ENCODE measurements at places on chromosomes 2 and 18. TPM values are rescaled to one million over a fixed set of nuclear protein-coding genes. Genes with fewer than 3 reads are reported as not detected.

DNA sequence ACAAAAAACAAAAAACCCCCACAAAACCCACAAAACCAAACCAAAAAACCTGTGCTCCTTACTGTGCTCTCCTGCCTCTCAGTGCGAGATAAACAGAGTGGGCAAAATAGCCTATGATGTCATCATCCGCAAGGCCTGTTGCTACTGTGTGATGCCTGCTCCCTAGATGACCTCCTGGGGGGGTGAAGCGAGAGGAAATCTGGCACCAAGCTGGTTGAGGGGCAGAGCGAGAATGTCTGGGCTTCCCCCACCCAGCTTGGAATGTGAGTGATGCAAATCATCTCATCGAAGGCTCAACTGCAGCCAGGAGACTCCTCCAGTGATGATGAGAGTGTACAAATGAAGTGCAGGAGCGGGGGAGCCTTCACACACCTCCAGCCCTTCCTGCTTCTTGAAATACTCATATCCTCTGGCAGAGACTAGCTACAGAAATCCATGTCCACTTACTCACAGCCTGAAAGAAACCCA lies 57.7 kb upstream of the MAP4K3 start:
- H3K27ac ChIP-seq = no peak overlapping the region
- DNase-seq = no peak
- peaks cover 37% of the 10 kb centered on the region for H3K4me1 ChIP-seq
- H3K4me3 ChIP-seq = no peak overlapping the region

- no peak overlapping the region for H3K27ac ChIP-seq
- H3K27me3 ChIP-seq = peaks cover 60% of the 10 kb centered on the region
- DNase-seq = no peak
- H3K4me1 ChIP-seq = peaks cover 12% of the 10 kb centered on the region
These were observed 263.7 kb downstream of the ANAPC1 start for GRCh38 chr2:111620281-111620680.

GRCh38 chr18:38421872-38422615 lies 856.4 kb upstream of the CELF4 start:
- H3K27me3 ChIP-seq = no peaks in the 10 kb centered on the region
- H3K4me1 ChIP-seq = no peaks in the 10 kb centered on the region
- no peak overlapping the region for H3K27ac ChIP-seq
- no peak for DNase-seq
- no peak overlapping the region for H3K4me3 ChIP-seq

The SLC9A2 gene
- not detected for total RNA-seq

The CRYGC gene
- total RNA-seq = not detected

DNA sequence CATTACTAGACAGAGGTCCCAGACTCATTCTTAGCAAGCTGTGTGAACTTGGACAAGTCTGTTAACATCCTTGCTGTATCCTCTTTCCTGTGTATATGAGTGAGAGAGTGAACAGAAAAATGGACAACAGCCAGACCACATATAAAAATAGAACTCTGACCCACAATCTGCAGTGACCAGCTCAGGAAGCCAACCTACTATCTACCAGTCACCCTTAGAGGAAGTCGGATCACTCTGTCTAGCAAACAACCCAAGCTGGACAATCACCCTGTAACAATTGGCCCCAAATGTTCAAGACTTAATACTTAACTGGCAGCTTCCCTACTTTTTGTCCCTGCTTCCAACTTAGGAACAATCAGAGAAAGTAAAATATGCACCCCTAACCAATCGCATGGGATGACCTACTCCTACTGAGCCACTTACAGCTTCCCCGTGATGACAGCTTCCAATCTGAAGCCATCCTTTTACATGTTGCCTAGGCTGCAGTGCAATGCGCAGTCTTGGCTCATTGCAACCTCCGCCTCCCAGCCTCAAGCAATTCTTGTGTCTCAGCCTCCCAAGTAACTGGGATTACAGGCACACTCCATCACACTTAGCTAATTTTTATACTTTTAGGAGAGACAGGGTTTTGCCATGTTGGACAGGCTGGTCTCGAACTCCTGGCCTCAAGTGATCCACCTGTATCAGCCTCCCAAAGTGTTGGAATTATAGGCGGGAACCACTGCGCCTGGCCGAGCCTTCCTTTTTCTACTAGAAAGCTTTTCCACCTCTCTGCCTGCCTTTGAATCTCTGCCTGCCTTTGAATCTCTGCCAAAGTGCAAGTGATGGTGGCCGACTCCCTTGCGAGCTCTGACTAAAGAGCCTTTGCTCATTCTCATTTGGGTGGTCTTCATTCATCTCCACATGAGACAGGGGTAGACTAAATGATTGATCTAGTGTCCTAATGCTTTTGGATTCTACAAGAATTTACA lies 158.3 kb upstream of the NDUFV2 start:
- no peak overlapping the region for H3K27ac ChIP-seq
- H3K27me3 ChIP-seq = no peaks in the 10 kb centered on the region
- no peak overlapping the region for H3K4me3 ChIP-seq
- H3K4me1 ChIP-seq = no peaks in the 10 kb centered on the region

The TWIST2 gene
- total RNA-seq = not detected

The PLA2R1 gene
- not detected for total RNA-seq

- no peak overlapping the region for H3K4me3 ChIP-seq
- peaks cover 5% of the 10 kb centered on the region for H3K27me3 ChIP-seq
- no peaks in the 10 kb centered on the region for H3K36me3 ChIP-seq
These were observed 44.7 kb upstream of the FAHD2A start for GRCh38 chr2:95357717-95358280.

The RND3 gene
- total RNA-seq = not detected

- peaks cover 35% of the 10 kb centered on the region for H3K27me3 ChIP-seq
- H3K4me3 ChIP-seq = no peak overlapping the region
- no peaks in the 10 kb centered on the region for H3K36me3 ChIP-seq
- no peak for DNase-seq
- no peak overlapping the region for H3K27ac ChIP-seq
These were observed 13.6 kb upstream of the KIDINS220 start for GRCh38 chr2:8850845-8851487.

The ANO7 gene
- total RNA-seq = 1.1 TPM

The TP53I3 gene
- 3.6 TPM for total RNA-seq

- no peaks in the 10 kb centered on the region for H3K36me3 ChIP-seq
- H3K27ac ChIP-seq = no peak overlapping the region
- DNase-seq = no peak
- peaks cover 8% of the 10 kb centered on the region for H3K27me3 ChIP-seq
These were observed 39.5 kb downstream of the CYP26B1 start for GRCh38 chr2:72108121-72108520.

The LINC00305 gene
- total RNA-seq = not detected

GRCh38 chr18:34694591-34695165 lies 15.4 kb upstream of the DTNA start:
- H3K4me3 ChIP-seq = no peak overlapping the region
- H3K4me1 ChIP-seq = no peaks in the 10 kb centered on the region
- H3K27ac ChIP-seq = no peak overlapping the region
- DNase-seq = no peak
- H3K36me3 ChIP-seq = no peaks in the 10 kb centered on the region

DNA sequence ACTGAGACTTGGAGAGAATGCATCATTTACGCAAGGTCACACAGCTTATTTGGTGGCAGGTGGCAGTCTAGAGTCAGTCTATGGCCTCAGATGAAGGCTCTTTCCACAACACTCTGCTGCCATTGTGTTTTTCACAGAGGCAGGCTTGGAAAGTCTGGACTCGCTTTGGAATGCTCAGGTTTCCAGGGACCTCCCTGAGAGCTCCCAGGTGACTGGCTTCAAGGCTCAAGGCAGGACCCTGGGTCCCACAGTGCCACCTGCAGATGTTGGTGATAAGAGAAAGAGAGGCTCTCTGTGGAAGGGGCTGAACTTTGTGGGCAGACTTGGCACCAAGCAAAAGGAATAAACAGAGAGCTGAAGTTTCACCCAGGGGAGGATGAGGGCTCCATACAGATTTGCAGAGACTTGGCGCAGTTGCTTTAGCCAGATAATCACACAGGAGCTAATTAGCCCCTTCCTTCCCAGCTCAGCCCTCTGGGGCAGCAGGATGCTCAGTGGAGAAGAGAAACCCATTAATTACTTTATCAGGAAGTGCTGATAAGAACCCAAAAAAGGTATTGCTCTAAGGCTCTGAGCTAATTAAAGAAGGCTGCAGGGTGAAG lies 103.5 kb downstream of the LBH start:
- H3K27me3 ChIP-seq = no peaks in the 10 kb centered on the region
- H3K36me3 ChIP-seq = peaks cover 1% of the 10 kb centered on the region
- DNase-seq = no peak
- peak overlapping the region; percentile 96 for H3K27ac ChIP-seq
- peaks cover 66% of the 10 kb centered on the region for H3K4me1 ChIP-seq
- H3K4me3 ChIP-seq = no peak overlapping the region

GRCh38 chr2:85377083-85377482 lies 22.5 kb downstream of the ELMOD3 start:
- no peak overlapping the region for H3K27ac ChIP-seq
- no peak for DNase-seq
- H3K4me3 ChIP-seq = no peak overlapping the region
- no peaks in the 10 kb centered on the region for H3K27me3 ChIP-seq
- H3K36me3 ChIP-seq = peaks cover 52% of the 10 kb centered on the region
